LoVo (cell line): ENCODE measurements at places on chromosomes 7 and 10.

DNA sequence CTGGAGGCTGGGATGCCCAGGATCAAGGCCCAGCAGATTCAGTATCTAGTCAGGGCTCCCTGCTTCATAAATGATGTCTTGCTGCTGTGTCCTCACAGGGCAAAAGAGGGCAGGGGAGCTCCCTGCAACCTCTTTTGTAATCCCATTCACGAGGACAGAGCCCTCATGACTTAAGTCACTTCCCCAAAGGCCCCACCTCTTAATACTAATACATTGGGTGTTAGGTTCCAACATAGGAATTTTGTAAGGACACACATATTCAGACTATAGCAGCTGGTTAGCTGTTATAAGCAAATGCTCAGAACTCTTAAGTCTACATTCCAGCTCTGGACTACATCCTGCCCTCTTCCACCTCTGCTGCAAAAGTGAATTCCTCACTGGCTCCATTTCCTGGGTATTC is 63.0 kb downstream of the VOPP1 start:
- no peak for DNase-seq

GRCh38 chr10:78212060-78212785 is 178.6 kb downstream of the RPS24 start:
- no peak for DNase-seq

GRCh38 chr7:132187869-132188789 is 388.1 kb downstream of the PLXNA4 start:
- DNase-seq = no peak

- no peak for DNase-seq
Observed at GRCh38 chr7:157670490-157671357, 333.9 kb downstream of the DNAJB6 start.
